ENCODE measurements at places on chromosomes 1 and 21.

DNA sequence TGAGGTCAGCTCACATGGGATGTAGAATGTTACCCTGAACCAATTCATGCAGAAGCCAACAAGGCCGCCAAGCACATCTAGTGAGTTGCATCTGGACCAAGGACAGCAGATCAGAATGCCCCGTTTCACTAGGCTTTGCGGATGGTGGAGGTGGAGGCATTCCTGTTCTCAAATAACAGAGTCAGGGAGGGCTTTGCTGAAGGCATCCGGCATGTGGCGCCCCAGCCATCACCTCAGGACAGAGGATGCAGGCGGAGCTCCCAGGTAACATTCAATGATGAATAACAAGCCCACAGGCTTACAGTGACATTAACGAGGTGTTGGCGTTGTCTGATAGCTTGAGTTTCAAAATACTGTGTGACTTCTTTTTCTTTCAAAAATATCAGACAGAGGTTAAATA is 476.2 kb downstream of the CAMTA1 start:
- no peak for DNase-seq

GRCh38 chr1:79010589-79010988 is 4.1 kb upstream of the ADGRL4 start:
- DNase-seq: no peak

DNA sequence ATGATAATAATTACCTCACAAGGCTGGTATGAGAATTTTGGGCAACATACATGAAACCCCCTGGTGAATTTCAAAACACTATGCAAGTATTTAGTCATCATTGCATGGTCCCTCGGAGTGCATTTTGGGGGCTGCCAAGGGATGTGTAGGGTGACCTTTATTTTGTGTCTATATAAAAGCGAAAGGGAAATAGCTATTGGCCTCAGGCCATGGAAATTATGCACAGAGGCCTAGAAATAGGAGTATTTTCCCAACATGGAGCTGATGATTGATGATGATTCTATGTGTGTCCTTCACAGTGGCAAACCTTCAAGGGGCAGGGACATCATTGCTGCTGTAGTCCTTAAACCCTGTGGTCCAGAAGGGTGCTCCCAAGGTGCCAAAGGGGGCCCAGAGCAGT is 265.5 kb downstream of the ST6GALNAC3 start:
- no peak for DNase-seq

GRCh38 chr1:92366040-92366395 is 67.2 kb downstream of the RPAP2 start:
- DNase-seq: no peak

DNA sequence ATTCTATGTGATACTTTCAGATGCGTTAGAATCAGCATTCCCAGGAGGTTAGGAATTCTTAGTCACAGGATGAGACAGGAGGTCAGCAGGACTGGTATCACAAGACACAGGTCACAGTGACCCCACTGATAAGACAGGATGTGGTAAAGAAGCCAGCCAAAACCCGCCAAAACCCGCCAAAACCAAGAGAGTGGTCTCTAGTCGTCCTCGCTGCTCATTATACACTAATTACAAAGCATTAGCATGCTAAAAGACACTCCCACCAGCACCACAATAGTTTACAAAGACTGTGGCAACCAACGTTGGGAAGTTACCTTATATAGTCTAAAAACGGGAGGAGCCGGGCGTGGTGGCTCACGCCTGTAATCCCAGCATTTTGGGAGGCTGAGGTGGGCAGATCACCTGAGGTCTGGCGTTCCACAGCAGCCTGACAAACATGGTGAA is 13.9 kb upstream of the ACTA1 start:
- no peak for DNase-seq

- DNase-seq: no peak
Observed at GRCh38 chr21:34981791-34982190, 67.3 kb downstream of the RUNX1 start.

DNA sequence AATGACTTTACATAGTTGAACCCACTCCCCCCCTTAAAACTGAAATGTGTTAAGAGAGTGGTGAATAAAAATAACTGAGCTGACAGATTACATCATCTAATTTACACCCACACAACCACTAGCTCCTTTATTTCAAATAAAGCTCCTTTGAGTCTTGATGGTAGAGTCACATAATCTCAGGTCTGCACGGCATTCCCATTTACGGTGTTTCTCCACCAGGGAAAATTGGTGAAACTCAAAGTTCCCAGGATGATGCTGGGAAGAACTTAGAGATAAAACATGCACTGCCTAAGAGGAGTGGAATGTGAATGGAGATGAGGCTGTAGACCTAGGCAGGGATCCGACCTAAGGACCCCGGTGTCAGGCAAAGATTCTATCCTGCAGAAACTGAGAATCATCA is 727.8 kb upstream of the ADAMTS5 start:
- DNase-seq: no peak

- no peak for DNase-seq
Observed at GRCh38 chr1:89578151-89578550, 53.5 kb downstream of the LRRC8B start.

DNA sequence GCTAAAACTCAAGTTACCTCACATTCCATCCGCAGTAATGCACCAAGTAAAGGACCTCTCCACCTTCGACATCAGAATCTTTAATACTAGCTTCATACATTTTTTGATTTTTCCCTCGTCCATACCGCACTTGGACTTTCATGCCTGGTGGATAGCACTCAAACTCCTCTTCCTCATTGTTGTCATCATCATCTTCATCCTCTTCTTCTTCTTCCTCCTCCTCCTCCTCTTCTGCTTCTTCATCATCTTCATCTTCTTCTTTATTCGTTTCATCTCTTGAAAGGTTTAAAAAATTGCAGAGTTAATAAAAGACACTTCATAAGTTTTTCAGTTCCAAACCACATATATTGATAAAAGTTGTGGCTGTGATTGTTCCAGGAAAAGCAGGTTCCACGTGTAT is 52.7 kb upstream of the RBM34 start:
- DNase-seq: no peak

DNA sequence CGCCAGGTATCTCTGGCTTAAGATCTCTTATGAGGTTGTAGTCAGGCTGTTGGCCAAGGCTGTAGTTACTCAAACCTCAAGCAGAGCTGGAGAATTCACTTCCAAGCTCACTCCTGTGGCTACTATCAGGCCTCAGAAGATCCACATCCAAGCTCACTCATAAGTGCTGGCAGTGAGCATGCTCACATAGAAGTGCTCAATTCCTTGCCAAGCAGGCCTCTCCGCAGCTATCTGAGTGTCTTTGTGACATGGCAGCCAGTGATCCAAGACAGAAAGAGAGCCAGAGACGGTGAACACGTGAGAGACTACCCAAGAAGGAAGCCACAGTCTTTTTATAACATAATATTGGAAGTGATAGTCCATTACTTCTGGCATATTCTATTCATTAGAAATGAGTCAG is 278.2 kb downstream of the PAPPA2 start:
- DNase-seq: no peak

DNA sequence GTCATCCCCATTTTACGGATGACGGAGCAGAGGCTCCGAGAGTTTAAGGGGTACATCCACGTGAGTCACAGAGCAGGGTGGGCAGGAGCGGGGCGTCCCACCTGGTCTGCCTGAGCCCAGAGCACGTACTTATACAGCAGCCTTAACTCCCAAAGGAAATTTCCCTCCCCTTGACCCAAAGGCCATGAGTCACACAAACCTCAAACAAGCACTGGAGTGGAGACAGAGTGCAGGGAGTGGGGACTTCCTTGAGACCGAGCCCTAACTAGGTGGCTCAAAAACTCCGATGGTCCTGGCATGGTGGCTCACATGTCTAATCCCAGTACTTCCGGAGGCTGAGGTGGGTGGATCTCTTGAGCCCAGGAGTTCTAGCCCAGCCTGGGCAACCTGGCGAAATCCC is 141.6 kb upstream of the KLHDC7A start:
- no peak for DNase-seq

DNA sequence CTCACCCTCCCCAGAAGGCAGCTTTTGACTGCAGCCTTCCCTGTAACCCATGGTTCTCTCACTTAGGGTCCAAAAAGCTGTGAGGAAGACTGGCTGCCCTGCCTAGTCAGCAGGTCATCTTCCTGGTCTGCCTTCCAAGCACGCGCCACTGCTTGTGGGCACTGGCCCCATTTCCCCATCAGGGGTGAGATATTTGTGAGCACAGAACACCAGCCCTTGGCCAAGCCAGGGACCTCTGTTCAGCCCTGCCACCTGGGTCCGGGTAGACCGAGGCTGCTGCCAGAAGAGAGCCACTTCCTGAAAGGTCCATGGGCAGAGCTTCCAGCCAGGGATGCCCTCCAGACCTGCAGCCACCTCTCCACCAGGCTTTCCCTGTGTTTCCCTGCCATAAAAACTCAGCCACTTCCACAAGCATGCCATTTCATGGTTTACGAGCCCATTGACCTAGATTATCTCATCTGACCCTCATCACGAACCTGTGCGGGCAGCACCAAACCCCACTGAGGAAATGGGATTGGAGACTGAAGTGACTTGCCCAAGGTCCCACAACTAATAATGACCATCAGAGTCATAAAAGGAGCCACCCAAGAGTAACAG is 40.5 kb downstream of the GLIS1 start:
- DNase-seq: no peak

DNA sequence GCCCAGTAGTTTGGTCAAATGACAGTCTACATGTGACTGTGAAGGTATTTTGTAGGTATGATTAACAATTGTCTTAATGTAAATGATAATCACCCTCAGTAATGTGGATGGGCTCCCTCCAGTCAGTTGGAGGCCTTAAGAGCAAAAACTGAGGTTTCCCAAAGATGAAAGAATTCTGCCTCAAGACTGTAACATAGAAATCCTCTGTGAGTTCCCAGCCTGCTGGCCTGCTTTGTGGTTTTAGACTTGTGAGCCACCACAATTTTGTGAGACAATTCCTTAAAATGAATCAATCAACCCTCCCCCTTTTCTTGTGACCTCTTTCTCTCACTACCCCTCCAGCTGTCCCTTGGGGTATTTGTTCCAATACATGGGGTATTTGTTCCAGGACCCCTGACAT is 226.4 kb upstream of the DPYD start:
- DNase-seq: no peak

DNA sequence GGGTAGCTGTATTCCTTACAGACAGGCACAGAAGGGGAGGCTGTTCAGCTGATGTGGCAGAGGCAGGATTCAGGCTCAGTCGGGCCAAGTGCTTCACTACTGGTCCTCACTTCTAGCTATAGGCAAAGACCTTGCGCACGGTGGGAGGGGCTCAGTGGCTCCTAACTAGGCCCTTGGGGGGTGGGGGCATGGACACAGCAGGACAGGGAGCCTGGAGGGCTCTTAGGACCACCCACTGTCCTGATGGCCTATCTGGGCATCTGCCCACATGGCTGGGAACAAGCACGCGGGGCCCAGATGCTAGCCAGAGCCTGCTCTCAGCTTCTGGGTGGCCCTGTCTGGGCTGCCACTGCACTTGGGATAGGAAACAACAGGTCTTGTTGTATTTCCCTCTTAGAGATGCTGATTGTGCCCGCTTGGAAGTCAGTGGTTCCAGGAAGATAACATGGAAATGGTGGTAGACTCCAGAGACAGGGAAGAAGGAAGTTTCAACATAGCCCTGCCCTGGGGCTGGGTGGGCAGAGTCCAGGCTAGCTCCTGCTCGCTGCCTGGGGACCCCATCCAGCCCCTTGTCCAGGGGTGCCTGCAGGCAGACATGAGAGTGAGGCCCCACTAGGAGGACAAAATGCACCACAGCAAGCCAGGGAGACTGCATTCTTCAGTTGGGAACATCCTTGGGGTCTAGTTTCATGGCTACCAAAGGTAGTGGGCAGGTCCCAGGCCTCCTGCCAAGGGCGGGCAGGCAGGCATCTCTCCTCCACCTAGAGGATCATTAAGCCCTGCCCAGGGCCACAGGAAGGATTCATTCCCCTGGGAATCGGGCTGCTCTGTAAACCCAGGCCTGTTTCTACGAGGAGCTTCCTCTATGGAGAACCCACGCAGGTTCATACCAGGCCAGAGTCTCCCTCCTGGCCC is 102.5 kb downstream of the BCAR3 start:
- no peak for DNase-seq

DNA sequence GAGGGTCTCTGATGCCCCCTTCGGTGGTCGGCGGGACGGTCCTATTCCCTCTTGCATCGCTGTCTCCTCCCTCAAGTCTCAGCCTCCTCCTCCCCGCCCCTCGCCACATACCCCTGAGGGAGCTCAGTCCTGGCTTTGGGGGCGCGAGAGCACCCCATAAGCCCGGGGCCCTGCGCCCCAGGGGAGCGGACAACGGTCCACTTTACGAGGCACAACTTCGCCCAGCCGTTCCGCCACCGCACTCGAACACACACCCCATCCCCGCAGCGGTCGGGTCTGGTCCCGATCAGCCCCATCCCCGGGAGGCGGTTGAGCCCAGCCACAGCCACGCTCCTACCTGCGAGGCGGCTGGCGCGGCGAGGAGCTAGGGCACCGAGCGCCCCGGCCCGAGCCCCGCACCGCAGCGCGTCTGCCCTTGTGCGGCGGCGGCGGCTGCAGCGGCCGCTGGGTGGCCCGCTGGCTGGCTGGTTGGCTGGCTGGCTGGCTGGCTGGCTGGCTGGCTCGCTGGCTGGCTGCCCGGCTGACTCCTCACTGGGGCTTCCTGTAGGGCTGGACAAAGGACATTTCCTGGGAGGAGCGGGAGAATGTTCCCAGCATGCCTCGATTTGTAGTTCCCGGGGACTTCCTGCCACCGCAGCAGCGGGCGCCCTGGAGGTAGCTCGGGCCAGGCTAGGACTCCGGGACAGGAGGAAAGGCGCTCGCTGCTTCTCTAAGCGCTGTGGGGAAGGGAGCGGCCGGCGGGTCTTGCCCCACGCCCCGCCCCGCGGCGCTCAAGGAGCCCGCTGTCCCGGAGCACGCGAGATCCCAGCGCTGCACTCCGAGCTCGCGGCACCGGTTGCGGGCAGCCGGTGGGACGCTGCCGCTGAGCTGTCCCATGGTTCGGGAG is at the start of gene ZNF697:
Gene ZNF697, minus strand, starts transcription at position 533 of the 886 bp plus-strand sequence. CDS start 22,166 bp downstream, outside the sequence.
- DNase-seq: peak; percentile 50

GRCh38 chr1:214830941-214831340 is 227.9 kb downstream of the CENPF start:
- no peak for DNase-seq

DNA sequence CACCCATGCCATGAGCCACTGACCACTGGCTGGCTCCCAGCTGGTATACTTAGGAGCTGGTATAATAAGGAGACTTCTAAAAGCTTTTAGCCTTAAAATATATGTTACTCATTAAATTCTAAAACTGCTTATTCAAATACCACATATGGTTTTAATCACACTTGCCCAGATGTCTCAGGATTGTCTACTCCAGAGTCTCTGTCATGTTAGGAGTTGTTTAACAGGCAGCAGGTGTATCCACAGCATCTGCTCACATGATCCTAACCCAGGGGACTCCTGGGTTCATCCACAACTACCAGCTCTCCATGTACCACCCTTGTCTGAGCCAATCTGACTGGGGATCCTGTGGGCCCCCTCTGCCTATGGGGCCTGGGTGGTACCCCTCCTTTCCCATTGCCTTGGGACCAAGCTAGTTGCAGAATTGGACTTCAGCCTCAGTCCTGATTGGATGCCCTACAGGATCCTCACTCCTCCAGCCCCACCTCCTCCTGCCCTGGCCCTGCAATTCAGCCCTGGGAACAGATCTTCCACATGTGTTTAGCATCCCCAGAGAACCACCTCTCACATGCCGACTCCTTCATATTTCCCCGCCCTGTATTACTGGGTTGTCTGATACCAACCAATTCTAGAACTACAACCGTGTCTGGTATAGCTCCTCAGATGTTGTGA is 61.3 kb downstream of the BCAR3 start:
- no peak for DNase-seq

- DNase-seq: no peak
Observed at GRCh38 chr1:13809461-13810159, 109.6 kb downstream of the PRDM2 start.
